AG04450 (cell line): ENCODE measurements at places on chromosomes 13 and 19.

DNA sequence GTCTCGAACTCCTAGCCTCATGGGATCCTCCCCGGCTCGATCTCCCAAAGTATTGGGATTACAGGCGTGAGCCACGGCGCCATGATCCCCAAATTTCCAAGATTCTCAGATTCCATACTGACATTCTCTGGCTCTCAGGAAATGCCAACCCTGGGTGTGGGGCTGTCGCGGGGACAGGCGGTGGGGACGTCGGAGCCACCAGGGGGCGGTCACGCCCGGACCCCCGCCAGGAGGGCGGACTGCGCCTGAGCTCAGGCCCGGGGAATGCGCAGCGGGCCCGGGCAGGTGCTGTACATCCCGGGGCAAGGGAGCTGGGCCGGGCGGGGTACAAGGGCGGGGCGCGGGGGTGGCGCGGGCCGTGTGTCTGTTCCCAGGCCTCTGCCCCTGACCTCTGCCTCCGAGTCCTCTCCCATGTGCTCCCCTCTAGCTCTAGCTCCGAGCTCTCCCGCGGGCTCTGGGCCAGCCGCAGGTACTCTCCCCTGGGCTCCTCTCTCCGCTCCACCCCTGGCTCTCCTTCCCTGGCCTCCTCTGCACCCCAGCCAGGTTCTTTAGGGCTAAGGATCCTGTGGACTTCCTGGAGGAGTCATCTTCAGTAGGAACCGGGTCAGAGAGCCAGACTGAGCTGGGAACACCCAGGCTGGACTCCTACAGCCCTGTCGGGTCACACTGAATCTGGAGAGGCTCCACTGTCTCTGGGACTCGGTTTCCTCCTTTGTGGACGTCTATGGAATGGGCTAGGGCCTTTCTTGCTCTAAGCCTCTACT lies 2.4 kb downstream of the PPP1R13L start:
- DNase-seq, result no peak

- no peak for DNase-seq
Measured at GRCh38 chr13:93147298-93147645, 79.3 kb upstream of the GPC6 start.

DNA sequence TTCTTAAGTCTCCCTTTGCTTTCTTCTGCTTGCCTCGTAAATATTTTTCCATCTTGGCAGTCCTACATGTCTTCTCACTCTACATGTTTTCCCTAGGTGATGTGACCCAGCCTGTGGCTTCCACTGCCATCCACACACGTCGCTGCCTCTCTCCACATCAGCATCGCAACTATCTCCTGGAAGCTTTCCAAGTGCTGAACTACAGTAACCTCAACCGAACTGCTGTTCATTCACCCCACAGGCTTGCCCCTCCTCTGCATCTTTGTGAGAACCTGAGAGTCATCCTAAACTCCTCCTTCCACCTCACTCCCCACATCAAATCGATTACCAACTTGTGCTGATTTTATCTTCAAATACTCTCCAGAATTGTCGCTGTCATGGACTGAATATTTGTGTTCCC lies 41.2 kb upstream of the USPL1 start:
- DNase-seq, result no peak

- DNase-seq, result peak; percentile 74
Measured at GRCh38 chr13:30718661-30719524, 16.4 kb upstream of the ALOX5AP start.

GRCh38 chr19:50518091-50519005 lies 4.6 kb upstream of the ASPDH start:
- DNase-seq, result no peak

GRCh38 chr19:35608251-35608650 lies 4.3 kb upstream of the HAUS5 start:
- DNase-seq, result no peak

DNA sequence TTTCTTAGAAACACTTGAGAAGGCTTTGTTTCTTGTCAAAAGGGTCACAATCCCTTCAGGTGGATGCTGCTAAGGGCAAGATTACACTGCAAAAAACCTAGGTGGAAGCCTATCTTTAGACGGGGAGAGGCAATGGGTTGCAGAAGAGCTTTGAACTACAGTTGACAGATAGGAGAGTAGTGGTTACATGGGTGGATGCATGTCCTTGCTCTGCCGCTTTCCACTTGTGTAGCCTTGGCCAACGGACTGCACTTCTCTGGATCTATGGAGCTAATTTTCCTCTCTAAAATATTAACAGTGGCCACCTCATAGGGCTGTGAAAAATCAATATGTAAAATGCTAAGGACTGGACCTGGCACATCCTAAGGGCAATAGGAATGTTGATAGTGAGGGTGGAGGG lies 980 bp downstream of the BCKDHA start:
- no peak for DNase-seq

DNA sequence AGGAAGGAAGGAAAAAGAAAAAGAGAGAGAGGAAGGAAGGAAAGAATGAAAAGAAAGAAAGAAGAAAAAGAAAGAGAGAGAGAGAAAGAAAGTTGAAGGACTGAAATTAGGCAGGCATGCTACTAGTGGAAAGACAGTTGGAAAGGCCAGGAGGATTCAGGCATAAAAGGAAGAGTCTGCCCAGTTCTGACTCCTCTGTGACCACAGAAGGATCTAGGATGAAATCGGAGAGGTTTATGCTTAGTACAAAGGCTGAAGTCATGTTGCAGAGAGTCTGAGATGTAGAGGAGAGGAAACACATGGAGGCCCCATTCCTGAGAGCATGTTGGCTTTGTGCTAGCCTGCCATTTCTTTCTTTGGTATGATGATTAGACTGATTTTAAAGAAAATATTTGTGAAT lies 246.5 kb upstream of the ARGLU1 start:
- DNase-seq, result no peak

DNA sequence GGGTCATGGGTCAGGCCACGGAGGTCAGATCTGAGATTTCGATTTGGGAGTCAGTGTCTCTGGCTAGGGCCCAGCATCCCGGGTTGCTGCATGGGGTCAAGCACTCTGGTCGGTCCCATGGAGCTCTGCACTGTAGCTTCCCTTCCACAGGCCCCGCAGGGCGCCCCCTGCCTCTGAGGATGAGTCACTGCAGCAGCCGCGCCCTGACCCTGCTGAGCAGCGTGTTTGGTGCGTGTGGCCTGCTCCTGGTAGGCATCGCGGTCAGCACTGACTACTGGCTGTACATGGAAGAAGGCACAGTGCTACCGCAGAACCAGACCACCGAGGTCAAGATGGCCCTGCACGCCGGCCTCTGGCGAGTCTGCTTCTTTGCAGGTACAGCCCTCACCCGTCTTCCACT lies 3.6 kb downstream of the CACNG7 start:
- DNase-seq, result no peak
